ENCODE measurements at places on chromosomes 11 and 22. TPM values are rescaled to one million over a fixed set of nuclear protein-coding genes. Genes with fewer than 3 reads are reported as not detected.

- H3K4me1 ChIP-seq = no peaks in the 10 kb centered on the region
- no peak overlapping the region for H3K4me3 ChIP-seq
- no peaks in the 10 kb centered on the region for H3K27me3 ChIP-seq
- peaks cover 5% of the 10 kb centered on the region for H3K36me3 ChIP-seq
- DNase-seq = no peak
- H3K27ac ChIP-seq = no peak overlapping the region
Observed at GRCh38 chr22:26536056-26536761, 23.9 kb upstream of the TFIP11 start.

DNA sequence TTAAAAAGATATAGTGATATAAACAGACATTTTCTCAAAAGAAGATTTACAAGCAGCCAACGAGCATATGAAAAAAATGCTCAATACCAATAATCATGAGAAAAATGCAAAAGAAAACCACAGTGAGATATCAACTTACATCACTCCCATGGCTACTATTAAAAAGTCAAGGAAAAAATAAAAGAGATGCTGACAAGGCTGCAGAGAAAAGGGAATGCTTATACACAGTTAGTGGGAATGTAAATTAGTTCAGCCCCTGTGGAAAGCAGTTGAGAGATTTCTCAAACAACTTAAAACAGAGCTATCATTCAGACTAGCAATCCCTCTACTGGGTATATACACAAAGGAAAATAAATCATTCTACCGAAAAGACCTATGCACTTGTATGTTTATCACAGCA lies 97.1 kb upstream of the CARD18 start:
- no peak for DNase-seq
- H3K36me3 ChIP-seq = no peaks in the 10 kb centered on the region
- H3K4me3 ChIP-seq = no peak overlapping the region

POU2AF3 gene
- total RNA-seq = 3.3 TPM

DNA sequence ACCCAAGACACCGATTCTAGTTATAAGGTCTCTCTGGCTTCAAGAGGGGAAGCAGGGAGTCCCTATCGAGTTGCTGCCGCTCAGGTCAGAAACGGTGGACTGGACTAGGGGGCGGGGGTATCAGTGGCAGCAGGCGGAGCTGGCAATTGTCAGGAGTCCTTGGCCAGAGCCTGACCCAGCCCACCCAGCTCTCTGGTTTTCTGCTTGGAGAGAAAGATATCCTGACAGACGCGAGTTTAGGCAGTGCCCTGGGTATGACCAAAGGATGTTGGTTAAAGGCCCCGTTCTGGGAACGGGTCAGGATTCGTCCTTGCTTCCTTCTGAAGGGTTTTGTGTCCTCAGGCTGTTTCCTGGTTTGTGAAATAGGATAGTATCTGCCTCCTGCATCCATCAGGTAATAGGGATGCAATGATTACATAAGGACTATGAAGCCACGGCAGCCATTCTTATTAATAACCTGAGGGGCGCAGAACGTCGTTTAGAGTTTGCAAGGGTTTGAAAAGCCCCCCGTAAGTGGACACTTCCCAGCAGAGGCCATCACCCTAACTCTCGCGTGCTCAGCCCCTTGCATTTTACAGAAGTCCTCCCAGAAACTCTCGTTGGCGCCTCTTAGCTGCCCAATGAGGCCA lies 700 bp upstream of the DEPDC5 start:
- peak overlapping the region; percentile 91 for H3K27ac ChIP-seq
- peak; percentile 9 for DNase-seq
- peaks cover 51% of the 10 kb centered on the region for H3K4me1 ChIP-seq
- H3K4me3 ChIP-seq = peak overlapping the region; percentile 87

- no peaks in the 10 kb centered on the region for H3K36me3 ChIP-seq
- H3K27me3 ChIP-seq = no peaks in the 10 kb centered on the region
- H3K4me3 ChIP-seq = no peak overlapping the region
- no peak for DNase-seq
- H3K27ac ChIP-seq = no peak overlapping the region
- peaks cover 4% of the 10 kb centered on the region for H3K4me1 ChIP-seq
Observed at GRCh38 chr11:117584056-117584830, 212.8 kb downstream of the DSCAML1 start.

GRCh38 chr11:64181506-64182411 lies 4.2 kb upstream of the STIP1 start:
- no peak overlapping the region for H3K4me3 ChIP-seq
- DNase-seq = peak; percentile 89
- peak overlapping the region; percentile 94 for H3K27ac ChIP-seq
- H3K27me3 ChIP-seq = no peaks in the 10 kb centered on the region
- H3K36me3 ChIP-seq = no peaks in the 10 kb centered on the region

DNA sequence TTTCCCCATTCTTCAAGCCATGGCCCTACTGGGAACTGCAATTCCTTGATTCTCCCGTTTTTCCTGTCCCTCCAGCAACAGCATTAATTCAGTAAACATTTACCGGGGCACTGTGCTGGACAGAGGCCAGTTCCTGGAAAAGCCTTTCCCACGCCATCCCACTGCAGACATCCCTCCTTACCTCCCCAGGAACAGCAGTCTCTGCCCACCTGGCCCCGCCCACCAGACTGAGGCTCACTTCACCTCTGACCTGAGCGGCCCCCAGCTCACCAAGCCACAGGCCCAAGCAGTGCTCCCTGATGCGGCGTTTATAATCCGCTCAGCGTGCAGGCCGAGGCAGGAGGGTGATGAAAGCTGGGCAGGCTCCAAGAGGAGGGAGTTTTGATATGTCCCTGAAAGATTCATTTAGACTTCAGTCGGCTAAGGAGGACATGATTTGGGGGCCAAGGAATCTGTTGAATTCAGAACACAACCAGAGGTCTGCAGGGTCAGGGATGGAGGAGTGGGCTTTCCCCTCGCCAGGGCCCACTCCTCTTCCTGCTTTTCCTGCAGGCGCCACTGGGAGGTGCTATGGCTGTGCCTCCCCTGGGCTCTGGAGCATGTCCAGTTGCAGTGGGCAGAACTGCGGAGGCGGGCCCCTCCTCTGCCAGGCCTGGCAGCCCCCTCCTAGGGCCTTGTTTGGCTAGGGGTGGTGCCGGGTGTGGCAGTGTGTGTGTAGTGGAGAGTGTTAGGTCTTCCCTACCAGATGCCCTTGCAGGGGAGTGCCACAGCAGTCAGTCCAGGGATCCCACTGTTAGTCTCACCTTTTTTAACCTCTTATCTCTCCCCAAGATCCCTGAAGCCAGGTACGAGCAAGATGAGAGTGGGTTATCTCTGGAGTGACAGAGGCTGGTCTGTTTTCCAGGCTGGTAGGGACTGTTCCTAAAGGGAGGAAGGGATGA lies 1.4 kb upstream of the TAGLN start:
- H3K36me3 ChIP-seq = peaks cover 67% of the 10 kb centered on the region
- H3K27me3 ChIP-seq = no peaks in the 10 kb centered on the region
- H3K4me1 ChIP-seq = no peaks in the 10 kb centered on the region
- DNase-seq = no peak
- peak overlapping the region; percentile 88 for H3K27ac ChIP-seq

RAB3IL1 gene
- total RNA-seq = 62.9 TPM

- no peak overlapping the region for H3K4me3 ChIP-seq
- peak; percentile 46 for DNase-seq
- H3K4me1 ChIP-seq = no peaks in the 10 kb centered on the region
- H3K27ac ChIP-seq = no peak overlapping the region
- no peaks in the 10 kb centered on the region for H3K36me3 ChIP-seq
Observed at GRCh38 chr11:9972989-9973388, 309.1 kb downstream of the SWAP70 start.

DNA sequence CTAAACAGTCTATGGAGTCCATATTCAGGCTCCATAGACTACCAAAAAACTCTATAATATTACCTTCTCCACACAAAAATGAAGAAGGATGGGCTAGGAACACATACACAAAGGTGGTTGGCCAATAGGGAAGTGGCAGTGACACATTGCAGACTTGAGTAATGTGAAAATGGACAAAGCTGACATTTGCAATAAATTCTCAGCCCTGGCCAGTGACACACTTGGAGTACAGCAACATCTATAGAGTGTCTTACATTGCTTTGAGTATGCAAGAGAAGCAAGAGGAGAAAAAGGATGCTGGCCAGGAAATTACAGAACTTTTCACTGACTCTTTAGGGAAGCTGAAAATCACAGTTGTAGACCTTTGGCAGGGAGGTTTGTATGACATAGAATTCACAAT lies 7.3 kb upstream of the OR52W1 start:
- H3K36me3 ChIP-seq = no peaks in the 10 kb centered on the region
- no peak overlapping the region for H3K27ac ChIP-seq
- DNase-seq = no peak
- H3K27me3 ChIP-seq = no peaks in the 10 kb centered on the region
- no peak overlapping the region for H3K4me3 ChIP-seq

DNA sequence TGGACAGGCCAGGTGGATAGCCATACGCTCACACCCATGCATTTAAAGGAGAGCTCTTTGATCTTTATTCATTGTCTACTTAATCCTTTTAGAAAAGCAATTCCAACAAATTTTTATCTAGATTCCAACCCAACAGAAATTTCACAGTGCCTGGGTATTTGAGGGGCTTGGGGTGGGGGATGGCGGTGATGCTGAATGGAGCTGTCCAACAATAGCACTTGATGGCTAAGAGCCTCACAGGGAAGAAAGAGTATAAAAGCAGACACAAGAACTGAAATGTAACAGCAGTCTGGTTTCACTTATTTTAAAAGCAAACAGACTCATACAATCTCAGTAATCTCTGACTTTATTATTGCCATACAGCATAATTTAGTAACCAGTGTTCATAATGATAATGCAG lies 101.8 kb upstream of the SORL1-AS1 start:
- no peaks in the 10 kb centered on the region for H3K27me3 ChIP-seq
- H3K27ac ChIP-seq = no peak overlapping the region
- H3K4me1 ChIP-seq = no peaks in the 10 kb centered on the region
- no peak overlapping the region for H3K4me3 ChIP-seq
- no peak for DNase-seq

DNA sequence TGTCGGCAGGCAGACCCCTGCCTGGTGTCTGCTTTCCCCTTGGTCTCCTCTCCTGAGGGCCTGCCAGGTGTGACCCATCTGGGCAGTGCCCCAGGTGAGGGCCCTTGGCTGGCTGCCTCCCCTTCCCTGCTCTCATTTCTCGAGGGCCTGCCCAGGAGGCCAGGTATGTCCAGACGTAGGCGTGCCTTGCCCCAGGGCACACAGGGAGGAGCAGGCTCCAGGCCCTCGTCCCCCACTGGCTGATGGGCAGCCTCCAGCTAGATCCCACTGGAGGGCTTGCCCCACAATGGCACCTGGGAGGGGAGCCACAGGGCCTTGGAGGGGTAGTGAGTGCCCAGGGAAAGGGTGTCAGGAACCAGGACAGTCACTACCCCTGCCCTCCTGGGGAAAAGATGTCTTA lies 95.9 kb downstream of the CACNA1I start:
- DNase-seq = no peak
- H3K36me3 ChIP-seq = peaks cover 27% of the 10 kb centered on the region
- H3K27ac ChIP-seq = no peak overlapping the region
- H3K4me3 ChIP-seq = no peak overlapping the region

OVOL1 gene
- total RNA-seq = not detected

DNA sequence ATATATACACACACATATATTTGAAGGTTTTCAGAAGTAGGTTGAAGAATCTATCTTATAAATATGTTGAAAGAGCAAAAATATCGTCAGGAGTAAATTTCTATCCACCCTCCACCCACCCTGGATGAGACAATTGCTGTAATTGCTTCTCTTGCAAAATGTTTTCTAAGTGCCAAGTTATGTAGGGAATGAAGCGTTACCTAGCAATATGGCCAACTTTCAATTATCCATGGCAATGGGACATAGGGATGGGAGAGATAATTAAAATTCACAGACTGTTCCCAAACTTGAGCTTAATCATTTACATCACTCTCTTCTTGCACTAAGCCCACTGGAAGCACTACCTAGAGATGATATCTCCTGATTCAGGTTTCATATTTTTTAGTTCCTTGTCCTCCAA lies 806.2 kb upstream of the RAG2 start:
- no peak overlapping the region for H3K4me3 ChIP-seq
- H3K4me1 ChIP-seq = no peaks in the 10 kb centered on the region
- DNase-seq = no peak

SYT9 gene
- total RNA-seq = 0.30 TPM

YAP1 gene
- 130 TPM for total RNA-seq

DNA sequence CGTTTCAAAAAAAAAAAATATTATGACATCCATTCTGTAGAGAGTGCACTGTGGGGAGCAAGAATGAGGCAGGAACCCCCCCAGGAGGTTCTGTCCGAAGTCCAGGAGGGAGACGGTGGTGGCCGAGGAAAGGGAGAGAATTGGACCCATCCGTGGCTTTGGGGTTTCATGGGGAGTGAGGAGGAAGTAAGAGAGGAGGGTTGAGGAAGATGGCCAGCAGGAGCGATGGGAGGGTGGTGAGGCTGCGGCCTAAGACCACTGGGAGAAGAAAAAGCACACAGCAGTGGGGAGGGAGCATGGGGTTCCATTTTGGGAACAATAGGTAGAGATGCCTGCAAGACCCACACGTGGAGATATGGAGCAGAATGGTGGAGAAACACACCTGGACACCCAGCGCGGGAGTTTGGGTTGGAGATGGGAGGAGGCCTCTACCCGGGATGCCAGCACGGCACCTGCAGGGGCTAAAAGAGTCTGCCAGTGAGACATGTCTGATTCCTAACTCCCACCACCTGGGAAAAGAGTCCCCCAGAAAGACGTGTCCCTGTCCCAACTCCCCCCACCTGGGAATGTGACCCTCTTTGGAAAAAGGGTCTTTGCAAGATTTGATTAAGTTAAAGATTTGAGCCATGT lies 72.5 kb upstream of the SHANK2 start:
- no peak overlapping the region for H3K4me3 ChIP-seq
- H3K36me3 ChIP-seq = no peaks in the 10 kb centered on the region
- H3K4me1 ChIP-seq = no peaks in the 10 kb centered on the region

DNA sequence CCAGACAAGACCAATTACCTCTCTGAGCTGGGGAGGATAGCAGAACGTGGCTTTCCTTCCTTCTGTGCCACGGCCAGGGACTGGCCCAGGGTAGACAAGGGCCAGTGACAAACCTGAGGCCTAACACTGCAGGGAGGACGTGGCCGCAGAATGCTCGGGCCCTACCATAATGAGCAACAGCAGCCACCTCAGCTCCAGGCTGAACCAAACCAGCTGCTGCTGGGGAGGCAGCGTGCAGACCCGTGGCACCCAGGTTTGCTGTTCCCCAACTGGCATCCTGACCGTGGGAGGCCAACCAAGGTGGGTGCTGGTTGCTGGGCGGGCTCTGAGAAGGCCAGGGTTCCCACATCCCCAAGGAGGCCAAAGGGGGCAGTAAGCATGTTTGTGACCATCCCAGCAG lies 83.0 kb downstream of the MORC2 start:
- H3K27me3 ChIP-seq = no peaks in the 10 kb centered on the region
- no peaks in the 10 kb centered on the region for H3K4me1 ChIP-seq
- no peak overlapping the region for H3K27ac ChIP-seq
- H3K4me3 ChIP-seq = no peak overlapping the region
- DNase-seq = no peak

Data from tibial nerve (tissue), 4 donors.